Esophagus mucosa (tissue), 1 donor: ENCODE measurements at places on chromosomes 16 and 17. TPM values are rescaled to one million over a fixed set of nuclear protein-coding genes. Genes with fewer than 3 reads are reported as not detected.
A peak's percentile ranks its signal among the peaks of the same experiment; 100 is the strongest.

CCL16 gene
- not detected for total RNA-seq

CLEC3A gene
- total RNA-seq: not detected

TNFRSF17 gene
- total RNA-seq: 0.24 TPM

DNA sequence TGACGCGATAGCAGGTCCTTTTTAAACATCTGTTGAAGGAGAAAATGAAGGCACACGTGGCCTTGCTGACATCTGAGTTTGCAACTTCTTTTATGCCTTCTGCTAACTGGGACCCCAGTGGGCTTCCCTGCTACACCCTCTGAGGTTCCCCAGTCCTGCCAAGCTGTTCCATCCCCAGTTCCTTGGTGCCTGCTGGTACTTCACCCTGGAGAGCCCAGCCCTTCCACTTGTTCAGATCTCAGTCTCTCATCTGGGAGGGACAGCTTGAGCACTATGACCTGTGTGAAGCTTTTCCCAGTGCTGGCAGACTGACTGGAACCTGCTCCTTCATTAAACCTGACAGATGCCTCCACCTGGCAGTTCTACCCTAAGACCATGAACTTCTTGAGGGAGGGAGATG is 95.5 kb downstream of the WWOX start:
- ATAC-seq: no peak

NHLRC4 gene
- total RNA-seq: 0.12 TPM

GRCh38 chr17:80034791-80035686 is 633 bp downstream of the TBC1D16 start:
- ATAC-seq: peak; percentile 7

TMEM235 gene
- total RNA-seq: not detected

GRCh38 chr16:78987666-78988065 is 612.9 kb downstream of the MAF start:
- peak; percentile 66 for ATAC-seq

CFAP97D1 gene
- total RNA-seq: not detected

DNA sequence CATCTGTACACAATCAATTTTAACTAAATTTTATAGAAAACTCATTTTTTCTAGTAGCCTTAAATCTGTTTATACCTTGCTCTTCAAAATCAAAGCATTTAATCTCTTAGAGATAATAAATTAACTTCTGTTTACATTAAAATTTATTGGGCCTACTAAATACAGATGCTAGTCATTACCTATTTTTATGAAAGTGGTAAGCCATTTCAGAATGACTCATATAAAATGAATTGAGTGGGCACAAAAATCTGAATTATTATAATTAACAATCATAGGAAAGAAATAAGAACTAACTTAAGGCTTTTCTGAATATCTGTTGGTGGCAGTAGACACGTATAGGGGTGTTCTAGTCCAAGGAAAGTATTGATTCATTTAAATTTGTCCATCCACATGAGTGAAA is 157.9 kb downstream of the KCNJ2 start:
- ATAC-seq: no peak

GRCh38 chr17:18229254-18229653 is 3.8 kb downstream of the LLGL1 start:
- no peak for ATAC-seq

- ATAC-seq: no peak
Observed at GRCh38 chr16:19177111-19177739, 9.2 kb downstream of the SYT17 start.

ZNF385C gene
- 0.44 TPM for total RNA-seq

GRCh38 chr16:50224286-50224685 is 42.1 kb upstream of the ADCY7 start:
- no peak for ATAC-seq

MYO15A gene
- total RNA-seq: 0.44 TPM

ZDHHC7 gene
- 17.1 TPM for total RNA-seq

DNA sequence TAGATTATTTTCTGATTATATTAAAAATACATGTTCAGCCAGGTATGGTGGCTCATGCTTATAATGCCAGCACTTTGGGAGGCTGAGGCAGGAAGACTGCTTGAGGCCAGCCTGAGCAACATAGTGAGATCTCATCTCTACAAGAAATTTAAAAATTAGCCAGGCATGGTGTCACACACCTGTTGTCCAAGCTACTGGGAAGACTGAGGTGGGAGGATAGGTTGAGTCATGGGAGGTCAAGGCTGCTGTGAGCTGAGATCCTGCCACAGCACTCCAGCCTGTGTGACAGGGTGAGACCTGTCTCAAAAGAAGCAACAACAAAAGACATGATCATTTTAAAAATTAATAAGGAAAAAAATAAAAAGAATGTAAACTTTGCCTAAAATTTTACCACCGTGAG is 40.7 kb downstream of the PRAC1 start:
- no peak for ATAC-seq

DNA sequence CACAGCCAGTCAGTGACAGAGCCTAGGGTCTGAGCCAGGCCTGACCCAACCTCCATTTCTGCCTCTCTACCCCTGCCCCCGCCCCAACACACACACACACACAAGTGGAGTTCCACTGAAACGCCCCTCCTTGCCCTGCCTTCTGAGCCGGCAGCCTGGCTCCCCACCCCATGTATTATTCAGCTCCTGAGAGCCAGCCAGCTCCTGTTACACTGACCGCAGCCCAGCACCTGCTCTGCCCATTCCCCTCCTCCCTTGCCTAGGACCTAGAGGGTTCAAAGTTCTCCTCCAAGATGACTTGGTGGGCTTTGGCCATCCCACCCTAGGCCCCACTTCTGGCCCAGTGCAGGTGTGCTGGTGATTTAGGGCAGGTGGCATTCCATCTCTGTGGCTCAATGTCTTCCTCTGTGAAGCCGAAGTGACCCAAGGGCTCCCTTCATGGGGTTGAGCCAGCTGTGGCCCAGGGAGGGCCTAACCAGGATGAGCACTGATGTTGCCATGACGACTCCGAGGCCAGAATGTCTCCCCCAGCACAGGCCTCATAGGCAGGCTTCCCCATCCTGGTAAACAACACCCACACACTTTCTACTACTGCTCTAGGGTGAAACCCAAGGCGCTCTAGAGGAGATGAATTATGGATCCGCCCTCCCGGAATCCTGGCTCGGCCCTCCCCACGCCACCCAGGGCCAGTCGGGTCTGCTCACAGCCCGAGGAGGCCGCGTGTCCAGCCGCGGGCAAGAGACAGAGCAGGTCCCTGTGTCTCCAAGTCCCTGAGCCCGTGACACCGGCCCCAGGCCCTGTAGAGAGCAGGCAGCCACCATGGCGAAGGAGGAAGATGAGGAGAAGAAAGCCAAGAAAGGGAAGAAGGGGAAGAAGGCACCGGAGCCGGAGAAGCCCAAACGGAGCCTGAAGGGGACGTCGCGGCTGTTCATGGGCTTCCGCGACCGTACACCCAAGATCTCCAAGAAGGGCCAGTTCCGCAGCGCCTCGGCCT is 9.7 kb downstream of the MYO15A start:
- ATAC-seq: no peak

DNA sequence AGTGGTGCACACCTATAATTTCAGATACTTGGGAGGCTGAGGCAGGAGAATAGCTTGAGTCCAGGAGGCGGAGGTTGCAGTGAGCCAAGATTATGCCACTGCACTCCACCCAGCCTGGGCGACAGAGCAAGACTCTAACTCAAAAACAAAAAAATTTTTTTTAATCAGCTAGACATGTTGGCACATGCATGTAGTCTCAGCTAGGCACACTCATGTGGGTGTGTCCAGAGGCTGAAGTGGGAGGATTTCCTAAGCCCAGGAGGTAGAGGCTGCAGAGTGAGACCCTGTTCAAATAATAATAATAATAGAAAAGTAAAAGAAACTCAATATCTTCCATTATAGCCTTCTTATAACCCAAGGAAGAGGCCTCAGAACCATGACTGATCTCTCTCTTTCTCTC is 11.5 kb upstream of the ARHGAP17 start:
- no peak for ATAC-seq

CES4A gene
- total RNA-seq: 6.0 TPM

SKAP1 gene
- total RNA-seq: 0.68 TPM

DNA sequence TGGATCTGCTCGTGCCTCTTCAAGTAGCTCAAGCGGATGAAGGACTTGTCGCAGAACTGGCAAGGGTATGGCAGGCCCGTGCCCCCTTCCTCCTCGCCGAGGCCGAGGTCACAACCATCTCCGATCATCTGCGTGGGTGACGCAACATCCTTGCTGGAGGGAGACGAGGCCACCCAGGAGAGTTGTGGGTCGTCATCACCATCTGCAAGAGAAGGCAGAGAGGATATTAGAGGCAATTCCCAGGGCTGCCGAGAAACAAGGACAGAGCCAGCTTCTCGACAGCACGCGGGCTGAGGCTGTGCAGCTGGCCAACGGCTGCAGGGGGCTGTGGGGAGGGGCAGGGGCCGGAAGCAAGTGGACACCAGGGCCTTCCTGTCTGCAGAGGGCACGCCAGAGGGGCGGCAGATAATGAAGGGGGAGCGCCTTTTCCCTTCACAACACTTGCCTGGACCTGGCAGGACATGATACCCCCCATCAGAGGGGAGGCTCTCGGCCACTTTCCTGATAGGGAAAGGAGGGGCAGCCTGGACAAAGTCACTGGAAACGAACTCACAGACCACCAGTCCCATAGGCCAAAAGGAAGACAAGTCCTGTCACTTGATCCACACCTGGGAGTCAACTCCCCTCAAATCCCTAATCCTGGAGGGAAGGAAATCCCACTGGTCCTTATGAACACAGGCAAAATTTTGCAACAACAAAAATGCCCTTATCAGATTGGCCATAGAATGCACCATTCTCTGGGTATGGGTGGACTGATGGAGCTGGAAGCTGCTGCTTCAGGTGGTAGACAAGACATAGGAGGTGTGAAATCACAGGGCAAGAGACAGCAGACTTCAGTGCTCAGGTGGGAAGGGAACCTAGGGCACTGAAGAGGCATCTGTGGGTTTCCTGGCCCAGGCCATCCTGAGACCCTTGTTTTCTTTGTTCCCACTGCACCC is 217.0 kb downstream of the ZNF423 start:
- no peak for ATAC-seq

GRCh38 chr17:79833110-79833450 is 6.2 kb downstream of the CBX4 start:
- no peak for ATAC-seq

C1QL1 gene
- total RNA-seq: 0.12 TPM

ODAD4 gene
- total RNA-seq: not detected

KRT23 gene
- 3.1 TPM for total RNA-seq

- peak; percentile 44 for ATAC-seq
Observed at GRCh38 chr16:78460428-78460827, 361.0 kb downstream of the WWOX start.

- peak; percentile 19 for ATAC-seq
Observed at GRCh38 chr17:15963670-15964110, 18.8 kb downstream of the ADORA2B start.

CBX1 gene
- 29.2 TPM for total RNA-seq

HCRT gene
- total RNA-seq: not detected

- ATAC-seq: no peak
Observed at GRCh38 chr16:54397190-54397835, 110.7 kb upstream of the IRX3 start.

GRCh38 chr16:81623365-81624102 is 155.6 kb upstream of the PLCG2 start:
- no peak for ATAC-seq

DNA sequence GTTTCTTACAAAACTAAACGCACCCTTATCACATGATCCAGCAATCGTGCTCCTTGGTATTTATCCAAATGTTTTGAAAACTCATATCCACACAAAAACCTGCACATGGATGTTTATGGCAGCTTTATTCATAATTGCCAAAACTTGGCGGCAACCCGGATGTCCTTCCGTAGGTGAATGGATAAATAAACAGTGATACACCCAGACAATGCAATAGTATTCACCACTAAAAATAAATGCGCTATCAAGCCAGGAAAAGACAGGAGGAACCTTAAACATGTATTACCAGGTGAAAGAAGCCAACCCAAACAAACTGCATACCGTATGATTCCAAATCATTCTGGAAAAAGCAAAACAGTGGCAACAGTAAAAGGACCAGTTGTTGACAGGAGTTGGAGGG is 10.0 kb downstream of the SPATA32 start:
- no peak for ATAC-seq

HBQ1 gene
- not detected for total RNA-seq

APOBR gene
- 0.36 TPM for total RNA-seq

- ATAC-seq: peak; percentile 24
Observed at GRCh38 chr17:62696256-62696655, 68.8 kb downstream of the MRC2 start.

DNA sequence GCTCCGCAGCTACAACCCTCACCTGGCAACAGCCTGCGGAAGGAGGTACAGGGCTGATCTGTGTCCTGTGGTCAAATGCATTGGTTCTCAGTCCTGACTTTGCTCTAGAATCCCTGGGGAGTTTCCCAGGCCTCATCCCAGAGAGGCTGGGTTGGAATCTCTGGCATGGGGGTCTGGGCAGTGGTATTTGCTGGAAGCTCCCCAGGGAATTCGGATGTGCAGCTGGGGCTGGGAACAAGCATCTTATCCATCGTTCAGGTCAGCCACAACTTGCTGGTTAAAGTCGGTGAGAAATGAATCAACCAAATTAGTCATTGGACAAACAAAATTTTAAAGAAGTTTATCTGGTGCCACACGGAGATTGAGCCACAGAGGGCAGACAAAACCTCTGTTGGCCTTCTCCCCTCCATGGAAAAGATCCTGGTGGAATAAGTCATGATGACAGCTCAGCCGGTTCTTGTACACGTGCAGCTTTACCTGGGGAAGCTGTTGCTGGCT is 231.2 kb downstream of the FOXL1 start:
- no peak for ATAC-seq

DNA sequence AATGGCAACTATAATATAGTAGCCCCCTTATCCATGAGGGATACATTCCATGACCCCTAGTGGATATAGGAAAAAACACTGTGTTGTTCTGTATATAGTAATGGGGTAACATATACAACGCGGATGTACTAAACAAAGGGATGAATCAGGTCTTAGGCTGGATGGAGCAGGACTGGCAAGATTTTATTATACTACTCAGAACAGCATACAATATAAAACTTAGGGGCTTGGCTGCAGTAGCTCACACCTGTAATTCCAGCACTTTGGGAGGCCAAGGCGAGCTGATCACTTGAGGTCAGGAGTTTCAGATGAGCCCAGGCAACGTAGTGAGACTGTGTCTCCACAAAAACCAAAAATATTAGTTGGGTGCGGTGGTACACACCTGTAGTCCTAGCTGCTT is 26.8 kb downstream of the VMP1 start:
- peak; percentile 81 for ATAC-seq

- peak; percentile 63 for ATAC-seq
Observed at GRCh38 chr16:57988929-57989328, 11.5 kb downstream of the ZNF319 start.

SMIM22 gene
- total RNA-seq: 12.9 TPM

LITAFD gene
- not detected for total RNA-seq

DNA sequence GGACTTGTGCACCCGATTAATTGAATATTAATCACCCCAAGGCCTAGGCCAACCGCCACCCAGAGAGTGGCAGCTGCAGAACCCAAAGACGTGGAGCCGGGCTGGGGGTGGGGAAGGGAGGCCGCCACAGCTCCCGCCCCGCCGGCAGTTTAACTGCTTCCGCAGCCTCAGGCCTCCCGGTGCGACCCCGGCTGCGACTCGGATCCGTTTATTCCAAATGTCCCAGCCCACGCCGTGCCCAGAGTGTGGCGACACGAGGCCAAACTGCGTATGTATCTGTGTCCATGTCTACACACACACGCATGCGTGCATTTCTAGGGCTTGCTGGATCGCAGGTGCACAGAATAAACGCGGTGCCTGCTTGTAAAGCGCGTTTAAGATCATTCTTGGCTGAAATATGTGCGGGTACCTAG is 802 bp upstream of the TOB1 start:
- peak; percentile 29 for ATAC-seq

MFAP4 gene
- 5.2 TPM for total RNA-seq
